ENCODE measurements at places on chromosomes 16 and 17.
A peak's percentile ranks its signal among the peaks of the same experiment; 100 is the strongest.

DNA sequence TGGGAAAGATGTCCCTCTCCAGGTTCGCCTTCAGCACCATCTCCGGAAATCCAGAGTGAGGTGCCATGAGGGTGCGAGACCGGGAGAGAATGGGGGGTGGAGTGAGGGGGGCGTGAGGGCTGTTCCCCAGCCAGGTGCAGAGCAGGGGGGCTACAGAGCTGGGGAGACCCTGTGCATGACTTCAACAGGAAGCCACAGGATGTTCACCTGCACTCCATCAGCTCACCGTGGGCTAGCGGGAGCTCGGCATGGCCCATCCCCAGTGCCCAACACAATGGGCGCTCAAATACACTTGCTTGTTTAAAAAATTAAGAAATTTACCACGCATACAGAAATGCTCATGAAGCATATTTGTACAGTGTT lies 27.7 kb downstream of the TMEM235 start:
- DNase-seq, result no peak

DNA sequence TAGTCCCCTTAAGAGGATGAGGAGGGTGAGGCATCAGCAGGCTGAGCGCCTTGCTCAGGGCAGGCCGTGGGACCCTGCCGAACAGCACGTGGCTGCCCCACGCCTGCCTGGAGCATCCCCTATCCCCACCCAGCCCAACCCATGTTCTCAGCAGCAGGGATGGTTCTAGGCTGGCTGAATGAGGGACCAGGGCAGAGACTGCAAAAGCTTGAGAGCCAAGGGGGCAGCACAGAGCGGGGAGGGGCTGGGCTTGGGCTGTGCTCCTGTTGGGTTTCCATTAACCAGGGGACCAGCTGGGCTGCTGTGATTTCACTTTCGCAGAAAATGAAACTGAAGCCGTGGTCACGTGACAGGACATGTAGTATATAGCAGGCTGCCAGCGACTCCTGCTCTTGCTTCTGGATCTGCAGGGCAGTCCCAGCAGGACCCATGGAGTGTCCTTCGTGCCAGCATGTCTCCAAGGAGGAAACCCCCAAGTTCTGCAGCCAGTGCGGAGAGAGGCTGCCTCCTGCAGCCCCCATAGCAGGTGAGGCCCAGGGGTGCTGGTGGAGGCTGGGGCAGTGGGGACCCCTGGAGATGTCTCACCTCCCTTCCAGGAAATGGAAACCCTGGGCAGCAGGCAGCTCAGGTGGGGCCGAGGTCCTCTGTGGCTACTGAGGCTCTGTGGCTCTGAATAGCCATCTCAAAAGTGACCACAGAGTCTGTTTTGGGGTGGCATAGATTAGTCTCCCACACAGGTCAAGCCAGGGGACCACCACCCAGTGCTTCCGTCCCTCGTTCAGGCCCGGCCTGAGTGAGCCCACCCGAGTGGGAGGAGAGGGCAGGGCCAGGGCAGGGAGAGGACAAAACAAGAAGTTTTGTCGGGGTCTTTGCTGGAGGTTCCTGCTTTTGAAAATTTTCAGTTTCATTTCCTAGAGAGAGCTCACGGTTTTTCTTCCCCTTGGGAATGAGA lies 2.9 kb downstream of the RNF213 start:
- peak; percentile 78 for DNase-seq

DNA sequence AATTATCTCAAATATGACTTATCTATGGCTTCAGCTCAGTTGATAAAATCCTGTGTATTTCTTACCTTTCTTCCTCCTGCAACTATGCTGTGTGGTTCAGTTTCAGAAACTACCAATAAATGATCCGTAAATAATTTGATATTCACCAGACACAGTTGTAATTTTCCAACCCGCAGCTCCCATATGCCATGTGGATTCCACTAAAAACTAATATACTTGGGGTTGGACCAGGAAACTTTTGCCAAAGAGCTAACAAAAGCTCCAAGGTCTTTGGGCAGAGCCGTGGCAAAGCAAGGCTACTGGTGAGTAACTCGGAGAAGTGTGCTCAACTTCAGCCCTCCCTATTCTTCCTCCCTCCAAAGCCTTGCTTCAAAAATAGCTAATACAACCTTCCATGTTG lies 2.3 kb upstream of the CHST6 start:
- no peak for DNase-seq

DNA sequence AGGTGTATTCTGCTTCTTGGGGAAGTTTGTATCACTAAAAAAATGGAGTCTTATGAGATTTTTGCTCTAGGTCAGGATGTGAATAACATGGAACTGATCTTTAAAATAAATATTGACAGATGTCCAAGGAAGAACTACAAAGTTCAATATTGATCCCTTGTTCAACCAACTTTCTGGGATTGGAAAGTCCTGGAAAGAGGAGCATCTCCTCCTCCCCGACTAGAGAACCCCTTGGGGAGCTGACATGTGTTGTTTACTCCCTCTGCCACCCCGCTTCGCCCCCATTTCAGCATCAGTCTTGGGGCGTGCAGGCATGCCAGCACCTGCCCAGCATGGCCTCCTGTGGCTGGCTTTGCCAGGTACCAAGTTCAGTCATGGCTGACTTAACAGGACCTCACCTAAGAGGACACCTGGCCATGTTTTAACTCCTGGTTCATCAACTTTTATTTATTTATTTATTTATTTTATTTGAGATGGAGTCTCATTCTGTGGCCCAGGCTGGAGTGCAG lies 33.8 kb downstream of the PMFBP1 start:
- DNase-seq, result no peak

- no peak for DNase-seq
Observed at GRCh38 chr16:13435415-13435814, 484.5 kb upstream of the ERCC4 start.

DNA sequence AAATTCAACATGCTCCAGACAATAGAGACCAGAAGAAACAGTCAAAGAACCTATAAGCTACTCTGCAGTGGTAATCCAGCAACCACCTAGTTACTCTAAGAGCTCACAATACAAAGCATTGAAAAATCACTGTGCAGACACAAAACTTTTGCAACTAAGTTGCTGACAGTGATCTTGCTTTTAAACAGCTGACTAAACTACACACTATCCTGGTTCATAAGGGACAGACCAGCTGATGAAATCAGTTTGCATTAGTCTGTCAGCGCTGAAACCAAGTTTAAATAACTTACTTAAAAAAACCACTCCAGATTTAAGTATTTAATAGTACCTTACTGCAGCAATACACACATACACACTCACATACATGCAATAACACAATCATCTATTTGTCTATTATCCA lies 4.6 kb downstream of the VEZF1 start:
- no peak for DNase-seq

- DNase-seq, result no peak
Observed at GRCh38 chr16:73151941-73152340, 104.0 kb upstream of the ZFHX3 start.

GRCh38 chr17:20022701-20023100 lies 13.5 kb downstream of the SPECC1 start:
- DNase-seq, result no peak

DNA sequence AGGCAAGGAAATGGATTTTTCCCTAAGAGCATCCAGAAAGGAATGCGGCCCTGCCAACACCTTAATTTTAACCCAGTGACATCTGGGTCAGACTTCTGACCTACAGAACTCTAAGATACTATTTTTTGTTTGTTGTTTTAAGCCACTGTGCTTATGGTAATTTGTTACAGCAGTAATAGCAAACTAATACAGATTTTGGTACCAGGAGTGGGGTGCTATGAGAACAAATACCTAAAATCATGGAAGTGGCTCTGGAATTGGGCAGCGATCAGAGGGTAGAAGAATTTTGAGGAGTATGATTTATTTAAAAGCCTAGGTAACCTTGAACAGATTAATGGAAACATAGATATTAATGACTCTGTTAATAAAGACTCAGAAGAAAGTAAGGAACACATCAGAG lies 208.2 kb downstream of the ZNF423 start:
- DNase-seq, result no peak

All from AG04450 (cell line).